ENCODE measurements at places on chromosomes 2 and 18. TPM values are rescaled to one million over a fixed set of nuclear protein-coding genes. Genes with fewer than 3 reads are reported as not detected.

Gene RSAD2
- 4.3 TPM for total RNA-seq

GRCh38 chr18:39743463-39743862, 2177.9 kb upstream of the CELF4 start:
- no peak for DNase-seq

GRCh38 chr2:102317715-102318114, 6.4 kb downstream of the IL1RL1 start:
- DNase-seq = no peak

DNA sequence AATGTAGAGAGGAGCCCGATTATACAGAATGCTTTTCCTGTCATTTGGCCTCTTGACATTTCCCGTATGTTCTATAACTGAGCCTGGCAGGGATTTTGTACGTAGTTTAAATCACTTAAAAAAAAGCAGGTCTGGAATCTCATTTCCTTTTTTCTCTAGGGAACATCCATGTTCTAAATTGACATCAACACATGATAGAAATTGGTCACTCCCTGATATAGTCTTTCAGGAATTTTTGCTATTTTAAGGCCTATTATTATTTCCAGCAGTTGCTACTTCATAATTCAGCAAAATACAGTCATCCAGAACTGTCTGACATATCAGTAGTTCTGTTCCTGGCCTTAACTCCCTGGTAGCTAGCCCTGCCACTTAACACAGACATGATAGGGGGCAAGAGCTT, 565.7 kb upstream of the ZEB2 start:
- DNase-seq = no peak

Gene ARMC9
- total RNA-seq = 6.4 TPM
